Panc1 (cell line): ENCODE measurements at places on chromosomes 2 and 18. TPM values are rescaled to one million over a fixed set of nuclear protein-coding genes. Genes with fewer than 3 reads are reported as not detected.

- peaks cover 5% of the 10 kb centered on the region; the same call in 1 of the 2 replicates for H3K4me1 ChIP-seq
- H3K27ac ChIP-seq = no peak overlapping the region
- no peak overlapping the region for H3K4me3 ChIP-seq
- H3K27me3 ChIP-seq = no peaks in the 10 kb centered on the region
Measured at GRCh38 chr2:156346731-156347130, 14.2 kb upstream of the NR4A2 start.

DNA sequence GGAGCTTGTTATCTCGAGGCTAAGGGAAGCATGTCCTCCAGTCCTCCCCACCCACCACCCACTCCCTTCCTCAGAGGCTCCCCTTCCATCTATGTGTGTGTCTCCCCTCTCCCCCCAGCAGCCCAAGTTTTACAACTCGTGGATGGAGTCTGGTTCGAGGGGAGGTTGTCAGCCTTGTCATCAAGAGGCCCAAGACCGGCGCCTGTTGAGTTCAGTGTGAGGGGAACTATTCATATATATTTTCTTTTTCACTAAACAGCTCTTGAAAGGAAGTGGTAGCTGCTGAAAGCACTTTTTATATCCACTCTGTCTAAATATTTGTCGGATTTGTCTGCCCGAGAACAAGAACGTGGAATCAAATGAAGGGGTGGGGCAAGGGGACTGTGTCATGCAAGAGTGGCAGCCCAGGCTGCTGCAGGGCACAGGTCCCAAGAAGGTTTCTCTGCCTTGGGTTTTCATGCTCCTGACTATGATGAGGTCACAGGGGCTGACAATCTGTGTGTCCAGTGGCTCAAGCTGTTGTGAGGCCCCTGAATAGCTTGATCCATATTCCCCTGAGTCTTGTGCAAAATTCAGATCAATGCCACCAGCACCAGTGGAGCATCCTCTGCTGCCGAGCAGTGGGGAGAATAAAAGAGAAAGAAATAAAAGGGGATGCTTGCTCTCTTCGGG is 35.0 kb downstream of the NRP2 start:
- no peaks in the 10 kb centered on the region for H3K27me3 ChIP-seq
- no peak for DNase-seq
- H3K36me3 ChIP-seq = no peaks in the 10 kb centered on the region
- no peak overlapping the region for H3K27ac ChIP-seq
- no peak overlapping the region for H3K4me3 ChIP-seq

DNA sequence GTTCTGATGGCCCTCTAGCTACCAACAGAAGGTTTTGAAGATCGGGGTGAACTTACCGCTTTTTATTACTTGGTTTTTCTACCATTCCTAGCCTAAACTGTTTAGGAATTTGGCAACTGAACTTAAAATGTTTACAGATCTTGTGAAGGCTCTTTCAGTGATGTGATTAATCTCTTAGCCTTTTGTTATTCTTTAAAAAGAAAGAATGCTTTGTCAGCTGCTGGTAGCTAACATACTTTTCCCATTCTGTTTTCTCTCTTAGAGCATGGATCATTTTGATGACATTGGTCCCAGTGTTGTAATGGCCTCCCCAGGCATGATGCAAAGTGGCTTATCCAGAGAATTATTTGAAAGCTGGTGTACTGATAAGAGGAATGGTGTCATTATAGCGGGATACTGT is 18.1 kb downstream of the CPSF3 start:
- H3K27ac ChIP-seq = no peak overlapping the region
- no peak for DNase-seq
- no peak overlapping the region for H3K4me3 ChIP-seq
- H3K4me1 ChIP-seq = no peaks in the 10 kb centered on the region
- peaks cover 20% of the 10 kb centered on the region; the same call in 1 of the 2 replicates for H3K36me3 ChIP-seq
- no peaks in the 10 kb centered on the region for H3K27me3 ChIP-seq

GRCh38 chr2:235820571-235820970 is 326.7 kb downstream of the AGAP1 start:
- H3K4me3 ChIP-seq = no peak overlapping the region
- H3K27ac ChIP-seq = no peak overlapping the region
- H3K27me3 ChIP-seq = no peaks in the 10 kb centered on the region
- no peaks in the 10 kb centered on the region for H3K4me1 ChIP-seq
- H3K36me3 ChIP-seq = no peaks in the 10 kb centered on the region
- no peak for DNase-seq

GRCh38 chr2:145919477-145919876 is 1399.6 kb upstream of the ZEB2 start:
- no peaks in the 10 kb centered on the region for H3K4me1 ChIP-seq
- H3K4me3 ChIP-seq = no peak overlapping the region
- no peaks in the 10 kb centered on the region for H3K27me3 ChIP-seq
- H3K27ac ChIP-seq = no peak overlapping the region

DNA sequence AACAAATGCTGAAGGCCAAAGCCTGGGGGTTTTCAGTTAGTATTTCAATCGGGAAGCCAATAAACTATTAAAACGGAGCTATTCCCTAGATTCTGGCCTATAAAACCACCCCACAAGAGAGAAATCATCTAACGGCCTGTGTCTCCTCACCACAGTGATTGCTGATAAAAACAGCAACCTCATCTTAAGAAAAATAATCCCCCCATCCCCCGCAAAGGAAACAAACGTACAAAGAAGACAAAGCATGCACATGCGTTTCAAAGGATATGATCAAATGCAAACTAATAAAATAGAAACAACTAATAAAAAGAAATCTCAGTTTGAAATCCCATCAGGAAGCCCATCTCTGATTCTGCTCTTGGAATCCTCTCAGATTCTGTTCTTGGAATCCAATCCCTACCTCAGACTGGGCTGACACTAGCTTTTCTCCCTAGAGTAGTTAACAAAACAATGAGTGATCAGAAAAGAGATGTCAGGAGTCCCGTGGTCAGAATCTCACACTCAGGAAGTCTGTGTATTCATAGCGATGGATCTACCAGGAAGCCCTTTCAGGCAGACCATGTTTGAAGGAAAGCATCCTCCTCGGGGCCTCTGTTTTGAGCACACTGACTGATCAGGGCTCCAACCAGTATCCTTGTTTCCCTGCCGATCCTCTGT is 150.7 kb downstream of the THADA start:
- no peak overlapping the region for H3K27ac ChIP-seq
- peaks cover 2% of the 10 kb centered on the region; the same call in 1 of the 2 replicates for H3K4me1 ChIP-seq
- no peak overlapping the region for H3K4me3 ChIP-seq
- H3K36me3 ChIP-seq = no peaks in the 10 kb centered on the region
- H3K27me3 ChIP-seq = no peaks in the 10 kb centered on the region

DNA sequence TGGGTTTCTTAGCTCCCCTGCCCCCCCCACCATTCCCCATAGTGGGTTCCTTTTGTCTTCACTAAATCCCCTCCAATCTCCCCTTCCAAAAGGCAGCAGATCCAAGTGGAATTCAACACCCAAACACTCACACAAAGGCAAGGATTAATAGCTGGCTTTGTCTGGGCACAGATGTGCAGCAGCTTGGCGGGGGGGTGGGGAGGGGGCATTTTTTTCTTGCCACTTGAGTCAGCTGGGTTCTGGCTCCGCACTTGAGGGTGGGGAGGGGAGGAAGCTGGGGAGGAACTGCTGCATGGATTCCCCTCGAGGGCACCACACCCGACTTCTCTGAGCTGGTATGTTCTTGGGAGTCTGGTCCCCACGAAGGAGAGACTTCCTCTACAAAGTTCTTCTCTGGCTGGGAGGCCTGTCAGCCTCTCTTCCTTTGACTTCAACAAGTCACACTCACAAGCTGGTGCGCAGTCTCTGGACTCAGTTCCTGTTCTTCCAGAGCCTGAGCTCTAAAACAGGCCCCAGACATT is 36.0 kb downstream of the SERTAD2 start:
- H3K36me3 ChIP-seq = no peaks in the 10 kb centered on the region
- no peaks in the 10 kb centered on the region; the same call in 1 of the 2 replicates for H3K4me1 ChIP-seq
- H3K27ac ChIP-seq = no peak overlapping the region
- no peak overlapping the region for H3K4me3 ChIP-seq

- peaks cover 29% of the 10 kb centered on the region for H3K4me1 ChIP-seq
- H3K27me3 ChIP-seq = no peaks in the 10 kb centered on the region
- H3K4me3 ChIP-seq = no peak overlapping the region
- no peaks in the 10 kb centered on the region for H3K36me3 ChIP-seq
- DNase-seq = no peak
Measured at GRCh38 chr2:42045352-42045751, 2.5 kb upstream of the PKDCC start.

DNA sequence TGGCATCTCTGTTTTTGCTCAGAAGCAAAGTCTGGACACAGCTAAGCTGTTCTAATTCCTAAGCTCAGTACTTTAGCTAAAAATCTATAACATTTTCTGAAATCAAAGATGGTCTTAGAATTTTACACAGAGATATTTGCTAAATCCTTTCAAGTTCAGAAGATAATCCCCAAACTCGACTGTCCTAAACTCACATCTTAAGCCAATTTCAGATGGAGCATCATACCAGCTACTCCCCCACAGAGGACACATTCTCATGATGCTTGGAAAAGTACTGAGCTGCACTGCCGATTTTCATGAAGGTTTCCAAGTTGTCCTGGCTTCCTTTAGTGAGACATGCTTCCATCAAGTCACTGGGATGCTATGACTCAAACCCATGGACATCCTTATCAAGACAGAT is 535.5 kb downstream of the SUCLG1 start:
- H3K4me3 ChIP-seq = no peak overlapping the region
- H3K27me3 ChIP-seq = no peaks in the 10 kb centered on the region

- no peak overlapping the region for H3K27ac ChIP-seq
- H3K27me3 ChIP-seq = no peaks in the 10 kb centered on the region
- no peaks in the 10 kb centered on the region for H3K4me1 ChIP-seq
- H3K4me3 ChIP-seq = no peak overlapping the region
- H3K36me3 ChIP-seq = no peaks in the 10 kb centered on the region
Measured at GRCh38 chr18:59783138-59783537, 85.9 kb upstream of the CCBE1 start.

GRCh38 chr2:163730556-163730955 is 5.3 kb downstream of the FIGN start:
- peaks cover 48% of the 10 kb centered on the region for H3K4me1 ChIP-seq
- no peaks in the 10 kb centered on the region; the same call in 1 of the 2 replicates for H3K36me3 ChIP-seq
- no peak overlapping the region for H3K4me3 ChIP-seq
- no peak for DNase-seq
- peak overlapping the region; percentile 99 for H3K27ac ChIP-seq

- no peaks in the 10 kb centered on the region for H3K27me3 ChIP-seq
- no peak overlapping the region for H3K27ac ChIP-seq
- H3K36me3 ChIP-seq = no peaks in the 10 kb centered on the region
- DNase-seq = no peak
- no peak overlapping the region for H3K4me3 ChIP-seq
Measured at GRCh38 chr2:141362311-141362710, 768.5 kb downstream of the LRP1B start.

DNA sequence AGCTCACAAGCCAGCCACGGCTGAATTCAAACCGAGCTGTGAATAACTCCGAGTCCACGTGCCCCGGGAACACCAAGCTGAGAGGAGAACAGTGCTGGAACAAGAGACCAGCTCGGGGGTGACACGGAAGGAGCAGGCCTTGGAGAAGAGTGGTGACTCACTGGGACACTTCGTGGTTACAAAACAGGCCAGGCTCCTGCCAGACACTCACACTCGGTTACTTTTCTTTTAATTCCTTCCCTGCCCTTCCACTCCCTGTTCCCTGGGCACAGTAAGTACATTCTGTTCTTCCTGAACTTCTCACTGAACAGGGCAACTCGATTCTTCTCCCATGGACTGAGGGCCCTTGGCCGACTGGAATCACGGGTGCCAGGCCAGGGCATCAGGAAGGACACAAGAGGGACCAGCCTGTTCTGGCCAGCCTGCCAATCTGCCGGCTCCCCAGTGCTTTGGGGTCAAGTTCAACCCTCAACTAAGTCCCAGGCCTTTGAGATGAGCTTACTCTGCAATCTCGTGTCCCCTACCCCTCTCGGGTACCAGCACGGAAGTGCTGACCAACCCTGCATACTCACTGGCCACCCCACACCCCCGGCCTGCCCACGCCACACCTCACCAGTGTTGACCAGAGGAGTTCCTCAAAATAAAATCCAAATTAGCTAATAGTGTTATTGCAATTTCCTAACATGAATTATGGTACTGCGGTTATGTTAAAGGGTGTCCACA is 87.5 kb downstream of the TFCP2L1 start:
- H3K4me1 ChIP-seq = no peaks in the 10 kb centered on the region; the same call in 1 of the 2 replicates
- H3K27ac ChIP-seq = no peak overlapping the region
- H3K36me3 ChIP-seq = no peaks in the 10 kb centered on the region
- no peaks in the 10 kb centered on the region for H3K27me3 ChIP-seq

GRCh38 chr2:168732100-168732499 is 70.3 kb upstream of the NOSTRIN start:
- no peaks in the 10 kb centered on the region for H3K27me3 ChIP-seq
- H3K4me3 ChIP-seq = no peak overlapping the region
- no peaks in the 10 kb centered on the region for H3K36me3 ChIP-seq

- no peaks in the 10 kb centered on the region for H3K27me3 ChIP-seq
- no peaks in the 10 kb centered on the region for H3K4me1 ChIP-seq
- no peak overlapping the region for H3K4me3 ChIP-seq
- H3K27ac ChIP-seq = no peak overlapping the region
- no peaks in the 10 kb centered on the region for H3K36me3 ChIP-seq
Measured at GRCh38 chr18:55559739-55560138, 28.3 kb downstream of the TCF4 start.

GRCh38 chr2:231126123-231126522 is 1.3 kb upstream of the HTR2B start:
- DNase-seq = no peak
- H3K27ac ChIP-seq = no peak overlapping the region
- H3K4me3 ChIP-seq = no peak overlapping the region
- H3K27me3 ChIP-seq = no peaks in the 10 kb centered on the region
- H3K4me1 ChIP-seq = peaks cover 11% of the 10 kb centered on the region

- H3K4me1 ChIP-seq = no peaks in the 10 kb centered on the region
- H3K36me3 ChIP-seq = no peaks in the 10 kb centered on the region
- DNase-seq = peak; percentile 42
- H3K27ac ChIP-seq = no peak overlapping the region
- no peaks in the 10 kb centered on the region for H3K27me3 ChIP-seq
Measured at GRCh38 chr18:74840492-74841167, 243.0 kb downstream of the ZNF407 start.

DNA sequence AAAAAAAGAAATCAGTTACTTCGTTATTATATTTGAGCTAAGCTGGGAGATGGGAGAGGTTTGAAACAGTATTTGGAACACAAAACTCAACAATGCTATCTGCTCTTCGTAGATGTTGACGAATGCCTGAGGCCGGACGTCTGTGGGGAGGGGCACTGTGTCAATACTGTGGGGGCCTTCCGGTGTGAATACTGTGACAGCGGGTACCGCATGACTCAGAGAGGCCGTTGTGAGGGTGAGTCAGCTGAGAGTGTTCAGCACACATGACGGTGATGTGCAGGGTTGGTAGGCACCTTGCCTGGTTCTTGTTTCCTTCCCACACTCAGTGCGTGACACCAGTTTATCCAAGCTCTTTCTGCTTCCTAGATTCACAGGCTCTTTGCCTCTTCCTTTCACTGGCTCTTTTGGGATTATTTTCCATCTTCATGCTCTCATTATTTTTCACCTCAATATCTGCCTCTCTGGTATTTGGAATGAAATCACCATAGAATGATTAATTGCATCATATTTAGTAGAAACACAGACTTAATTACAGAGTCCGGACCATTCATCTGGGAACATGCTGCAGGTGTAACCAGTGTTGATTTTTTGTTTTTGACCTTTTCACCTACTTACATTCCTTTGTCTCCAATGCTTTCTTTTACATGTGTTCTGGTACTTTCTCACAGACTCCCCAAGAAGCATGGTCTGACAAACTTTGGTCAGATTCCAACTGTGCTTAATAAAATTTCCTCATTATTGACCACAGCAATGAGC is 200.6 kb upstream of the RASGRP3 start:
- H3K36me3 ChIP-seq = no peaks in the 10 kb centered on the region
- H3K27me3 ChIP-seq = no peaks in the 10 kb centered on the region
- H3K27ac ChIP-seq = peak overlapping the region; percentile 65; the same call in 1 of the 2 replicates
- peak; percentile 94 for DNase-seq
- no peak overlapping the region for H3K4me3 ChIP-seq

Gene TDRD15
- not detected for total RNA-seq

Gene TMEM198
- total RNA-seq = 2.3 TPM

Gene C2orf66
- total RNA-seq = 0.33 TPM

Gene SPP2
- not detected for total RNA-seq

Gene LGALSL
- total RNA-seq = 5.3 TPM
